Dermis microvascular lymphatic vessel endothelial cell (primary cell): ENCODE measurements at places on chromosomes 7 and 10.

DNA sequence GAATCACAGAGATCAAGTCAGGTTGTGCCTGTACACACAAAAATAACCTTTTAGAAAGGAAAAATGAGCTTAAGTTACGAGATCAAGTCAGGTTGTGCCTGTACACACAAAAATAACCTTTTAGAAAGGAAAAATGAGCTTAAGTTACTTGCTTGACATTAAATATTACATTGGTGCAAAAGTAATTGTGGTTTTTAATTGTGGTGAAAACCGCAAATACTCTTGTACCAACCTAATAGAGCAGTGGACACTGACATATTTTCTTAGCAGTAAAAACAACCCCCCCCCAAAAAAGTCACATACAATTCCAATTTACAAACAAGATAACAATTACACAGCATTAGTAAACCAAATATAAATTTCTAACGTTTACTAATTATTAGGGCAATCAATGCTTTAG lies 595.6 kb downstream of the GRM8 start:
- DNase-seq: no peak

DNA sequence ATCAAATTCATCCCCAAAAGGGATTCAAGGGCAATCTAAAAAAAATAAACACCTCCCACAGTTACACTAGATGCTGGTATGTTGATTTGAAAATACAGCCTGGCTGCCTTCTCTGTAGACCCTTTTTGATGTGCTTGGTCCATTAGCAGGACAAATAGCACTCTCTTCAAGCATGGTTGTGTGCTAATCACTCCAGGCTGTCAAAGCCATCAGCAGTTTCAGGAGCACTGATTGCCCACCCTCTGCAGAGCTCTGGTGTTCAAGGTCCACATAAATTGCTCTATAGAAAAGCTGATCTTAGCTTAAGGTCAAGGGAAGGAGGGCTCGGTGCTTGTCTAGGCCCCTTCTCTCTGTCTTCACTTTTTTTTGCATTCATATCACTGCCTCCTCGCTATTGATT lies 35.4 kb downstream of the PRR15 start:
- DNase-seq: no peak

DNA sequence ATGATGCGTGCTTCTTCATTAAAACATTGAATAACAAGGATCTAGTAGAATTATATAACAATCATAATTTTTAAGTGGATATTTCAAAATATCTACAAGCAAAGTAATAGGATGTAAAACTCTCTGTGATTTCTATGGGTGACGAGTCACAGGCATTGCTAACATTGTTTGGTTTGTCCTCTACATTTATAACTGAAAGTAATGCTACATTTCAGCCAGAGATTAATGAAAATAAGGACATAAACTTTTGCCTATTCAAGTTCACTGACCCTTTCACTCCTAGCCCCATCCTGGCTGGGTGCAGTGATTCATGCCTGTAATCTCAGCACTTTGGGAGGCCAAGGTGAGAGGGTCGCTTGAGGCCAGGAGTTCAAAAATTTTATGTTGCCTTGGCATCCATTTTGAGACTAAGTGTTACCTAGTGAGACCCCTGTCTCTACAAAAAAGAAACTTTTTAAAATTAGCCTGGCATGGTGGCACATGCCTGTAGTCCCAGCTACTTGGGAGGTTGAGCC lies 38.4 kb upstream of the HSPA12A start:
- no peak for DNase-seq

GRCh38 chr7:43071604-43072003 lies 40.8 kb upstream of the HECW1 start:
- DNase-seq: no peak

DNA sequence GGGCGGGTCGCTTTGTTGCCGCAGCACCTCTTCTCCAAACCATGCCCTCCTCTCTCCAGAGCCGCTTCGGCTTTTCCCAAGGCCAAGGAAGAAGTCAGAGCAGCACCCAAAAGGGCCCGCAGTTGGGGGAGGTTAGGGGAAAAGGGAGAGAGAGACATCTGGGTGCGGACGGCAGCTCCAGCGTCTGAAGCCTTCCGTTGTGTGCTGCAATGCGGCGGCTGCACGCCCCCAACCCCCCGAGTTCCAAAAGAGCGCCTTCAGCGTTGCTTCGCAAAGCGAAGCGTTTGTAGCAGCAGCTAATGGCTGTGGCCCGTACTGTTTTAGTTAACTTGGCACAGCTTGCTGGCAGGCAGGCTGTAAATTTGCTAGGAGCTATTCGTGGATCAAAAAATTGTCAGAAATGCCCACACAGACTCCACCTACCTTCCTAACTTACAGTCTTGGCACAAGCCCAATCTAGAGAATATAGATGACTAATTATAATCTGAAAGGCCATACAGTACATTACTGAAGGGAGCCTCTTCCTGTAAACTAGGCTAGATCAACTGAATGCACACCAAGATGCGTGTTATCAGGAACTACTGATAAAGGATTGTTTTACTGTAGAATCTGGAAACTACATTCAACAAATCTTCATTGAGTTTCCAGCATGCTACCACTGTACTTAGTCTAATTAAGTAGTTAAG lies 1.1 kb upstream of the KBTBD2 start:
- DNase-seq: peak; percentile 89

- no peak for DNase-seq
Measured at GRCh38 chr10:67772894-67773511, 65.0 kb downstream of the DNAJC12 start.

GRCh38 chr7:144763291-144763690 lies 72.6 kb downstream of the TPK1 start:
- no peak for DNase-seq

DNA sequence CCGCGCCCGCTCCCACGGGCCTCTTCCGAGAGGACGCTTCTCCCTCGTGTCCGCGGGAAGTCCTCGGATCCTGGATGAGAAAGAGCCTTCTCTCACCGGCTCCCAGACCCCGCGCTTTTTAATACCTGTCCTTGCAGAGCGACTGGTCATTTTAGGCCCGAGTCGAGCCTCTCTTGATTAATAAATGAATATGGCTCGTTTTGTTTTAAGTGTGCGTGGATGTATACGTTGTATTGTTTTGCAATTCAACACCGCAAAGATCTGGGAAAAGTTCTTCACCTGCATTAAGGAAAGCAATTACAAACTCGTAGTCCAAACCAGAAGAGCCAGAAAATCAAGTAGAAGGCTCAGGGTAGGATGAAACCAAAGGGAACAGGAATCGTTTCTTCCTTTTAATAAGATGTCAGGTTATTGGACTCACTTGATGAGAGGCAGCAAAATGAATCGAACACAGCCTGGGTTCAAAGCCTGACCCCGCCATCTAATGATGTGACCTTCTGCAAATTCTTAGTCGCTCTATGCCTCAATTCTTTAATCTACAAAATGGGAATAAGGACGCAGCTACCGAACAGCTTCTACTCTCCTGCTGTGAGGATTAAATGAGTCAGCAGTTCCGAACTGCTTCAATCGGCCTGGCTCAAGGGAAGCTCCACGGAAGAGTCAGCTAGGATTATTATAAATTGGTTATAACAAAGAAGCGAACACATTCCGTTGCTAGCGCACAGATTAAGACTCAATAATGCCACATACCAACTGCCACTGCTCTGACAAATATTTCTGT lies 277.8 kb upstream of the NEBL start:
- DNase-seq: no peak

DNA sequence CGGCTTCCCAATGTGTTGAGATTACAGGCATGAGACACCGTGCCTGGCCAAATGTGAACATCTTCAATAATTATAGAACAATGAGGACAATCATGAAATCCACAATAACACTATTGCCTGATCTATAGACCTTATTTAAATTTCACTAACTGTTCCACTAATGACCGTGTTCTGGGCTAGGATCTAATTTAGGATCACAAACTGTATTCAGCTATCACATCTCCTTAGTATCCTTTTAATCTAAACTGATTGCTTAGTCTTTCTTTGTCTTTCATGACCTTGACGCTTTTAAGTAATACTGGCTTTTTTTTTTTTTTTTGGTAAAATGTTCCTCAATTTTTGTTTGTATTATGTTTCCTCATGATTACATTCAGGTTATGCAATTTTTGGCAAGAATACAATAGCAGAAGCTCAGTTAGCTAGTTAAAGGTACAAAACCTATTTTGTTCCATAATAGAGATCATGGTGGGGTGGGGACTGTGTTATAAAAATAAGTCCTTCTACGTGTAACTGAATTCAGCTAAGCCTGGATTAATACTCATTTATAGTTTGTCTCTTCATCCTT lies 158.4 kb downstream of the AOAH start:
- no peak for DNase-seq

GRCh38 chr10:3127921-3128320 lies 44.7 kb downstream of the PITRM1 start:
- DNase-seq: no peak

- no peak for DNase-seq
Measured at GRCh38 chr7:70432567-70433001, 699.4 kb upstream of the GALNT17 start.

DNA sequence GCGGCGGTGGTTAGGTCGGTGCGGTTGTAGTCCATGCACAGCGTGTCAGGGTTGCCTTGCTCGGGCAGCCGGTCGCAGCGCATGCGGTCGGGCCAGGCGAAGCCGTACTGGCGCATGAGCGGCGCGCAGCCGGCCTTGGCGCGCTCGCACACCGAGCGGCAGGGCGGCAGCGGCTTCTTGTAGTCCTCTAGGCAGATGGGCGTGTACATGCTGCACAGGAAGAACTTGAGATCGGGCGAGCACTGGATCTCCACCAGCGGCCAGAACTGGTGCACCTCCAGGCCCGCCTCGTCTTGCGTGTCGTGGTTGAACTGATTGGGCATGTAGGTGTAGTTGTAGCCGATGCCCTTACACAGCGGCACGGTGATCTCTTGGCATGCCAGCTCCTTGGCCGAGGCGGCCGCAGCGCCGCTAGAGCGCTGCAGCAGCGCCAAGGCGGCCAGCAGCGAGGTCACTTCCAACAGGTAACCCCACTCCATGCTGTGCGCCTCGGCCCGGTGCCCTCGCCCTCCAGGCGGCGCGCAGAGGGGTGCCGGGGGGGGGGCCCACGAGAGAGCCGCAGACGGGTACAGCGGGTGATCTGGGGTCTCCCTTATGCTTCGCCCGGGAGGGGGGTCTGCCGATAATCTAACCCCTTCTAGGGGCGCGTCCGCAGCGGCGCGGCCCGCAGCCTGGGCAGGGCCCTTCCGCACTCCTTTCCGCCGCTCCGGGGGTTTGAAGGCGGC lies 983 bp downstream of the FZD8 start:
- peak; percentile 84 for DNase-seq

DNA sequence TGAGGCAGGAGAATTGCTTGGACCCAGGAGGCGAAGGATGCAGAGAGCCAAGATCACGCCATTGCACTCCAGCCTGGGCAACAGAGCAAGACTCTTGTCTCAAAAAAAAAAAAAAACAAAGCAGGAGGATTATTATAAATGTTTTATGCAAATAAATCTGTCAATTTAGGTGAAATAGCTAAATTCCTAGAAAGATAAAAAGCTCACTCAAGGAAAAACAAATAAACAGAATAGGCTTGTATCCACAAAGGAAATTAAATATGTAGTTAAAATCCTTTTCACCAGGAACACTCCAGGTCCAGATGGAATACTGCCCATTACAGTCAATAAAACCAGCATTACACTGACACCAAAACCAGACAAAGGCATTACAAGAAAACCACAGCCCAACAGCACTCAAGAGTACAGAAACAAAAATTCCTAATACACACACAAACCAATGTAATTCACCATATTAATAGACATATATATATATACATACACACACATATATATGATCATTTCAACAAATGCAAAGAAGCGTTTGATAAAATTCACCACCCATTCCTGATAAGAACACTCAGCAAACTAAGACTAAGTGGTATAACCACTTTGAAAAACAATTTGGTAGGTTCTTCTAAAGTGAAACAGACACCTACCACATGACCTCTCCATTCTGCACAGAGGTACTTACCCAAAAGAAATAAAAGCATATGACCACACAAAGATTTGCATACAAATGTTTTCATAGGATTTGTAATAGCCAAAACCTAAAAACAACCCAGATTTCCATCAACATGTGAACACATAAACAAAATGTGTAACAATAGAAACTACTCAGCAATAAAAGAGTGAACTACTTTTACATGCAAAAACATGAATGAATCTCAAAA lies 38.8 kb downstream of the ABI1 start:
- DNase-seq: no peak

GRCh38 chr7:68216051-68216450 lies 1219.4 kb downstream of the TYW1 start:
- no peak for DNase-seq

- DNase-seq: no peak
Measured at GRCh38 chr7:33845991-33846509, 59.3 kb upstream of the BMPER start.

- DNase-seq: no peak
Measured at GRCh38 chr10:15393139-15393825, 22.2 kb upstream of the FAM171A1 start.

DNA sequence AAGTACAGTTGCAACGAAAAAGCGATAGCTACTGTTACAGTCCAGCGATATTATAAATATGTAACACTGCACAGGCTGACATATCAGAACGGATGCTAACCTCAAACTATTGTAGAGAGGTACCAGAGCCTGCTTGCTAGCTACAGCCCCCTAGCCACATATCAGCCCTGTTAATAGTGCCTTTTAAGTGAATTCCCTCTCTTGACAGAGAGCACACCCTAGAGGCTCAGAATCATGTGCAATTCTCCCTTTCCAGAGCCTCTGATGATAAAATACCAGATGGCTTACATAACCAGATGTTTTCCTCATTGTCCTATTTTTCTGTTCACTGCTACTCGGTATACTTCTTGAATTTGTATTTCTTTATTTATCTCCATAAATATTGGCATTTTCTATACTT lies 960.7 kb upstream of the CELF2 start:
- DNase-seq: no peak

GRCh38 chr7:149716932-149717307 lies 56.5 kb downstream of the ZNF467 start:
- DNase-seq: no peak

- DNase-seq: no peak
Measured at GRCh38 chr7:157739650-157740049, 402.8 kb downstream of the DNAJB6 start.

- peak; percentile 21 for DNase-seq
Measured at GRCh38 chr10:77357611-77358310, 279.8 kb downstream of the KCNMA1 start.

- DNase-seq: no peak
Measured at GRCh38 chr10:102147561-102147960, 4.6 kb upstream of the NOLC1 start.

- no peak for DNase-seq
Measured at GRCh38 chr7:111933609-111934008, 272.6 kb downstream of the DOCK4 start.

GRCh38 chr7:25965405-25966123 lies 186.4 kb upstream of the NFE2L3 start:
- DNase-seq: no peak
